Type B pancreatic cell (in vitro differentiated cells): ENCODE measurements at places on chromosomes 6 and 20.

- H3K27me3 ChIP-seq = peaks cover 43% of the 10 kb centered on the region
- no peaks in the 10 kb centered on the region for H3K36me3 ChIP-seq
- peaks cover 16% of the 10 kb centered on the region for H3K4me1 ChIP-seq
- H3K27ac ChIP-seq = no peak overlapping the region
- no peak for DNase-seq
Observed at GRCh38 chr6:14635195-14635594, 517.6 kb downstream of the CD83 start.

DNA sequence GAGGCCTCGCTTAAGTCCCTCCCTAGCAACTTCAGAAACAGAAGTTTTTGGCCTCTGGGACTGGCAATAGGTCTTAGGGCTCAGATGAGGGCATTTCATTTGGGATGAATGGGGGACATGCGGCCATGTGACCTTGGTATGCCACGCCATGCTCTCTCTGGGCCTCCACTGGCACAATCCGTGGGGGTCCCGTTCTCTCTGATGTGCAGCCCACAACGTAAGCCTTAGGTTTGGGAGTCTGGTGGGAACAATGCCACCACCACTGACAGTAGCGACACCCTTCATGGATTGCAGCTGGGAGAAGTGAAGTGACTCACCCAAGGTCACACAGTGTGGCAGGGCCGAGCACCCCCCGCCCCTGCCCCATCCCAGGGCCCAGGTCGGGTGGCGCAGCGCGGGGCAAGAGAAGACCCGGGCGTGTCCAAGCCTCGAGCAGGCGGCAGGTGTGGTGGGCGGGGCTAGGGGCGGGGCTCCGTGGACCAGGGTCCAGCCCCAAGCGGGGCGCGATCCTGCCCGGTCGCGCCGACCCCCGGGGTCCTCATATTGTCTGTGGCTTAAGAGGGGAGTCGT is 864 bp upstream of the CEBPB start:
- peaks cover 12% of the 10 kb centered on the region for H3K4me1 ChIP-seq
- peaks cover 6% of the 10 kb centered on the region for H3K27me3 ChIP-seq
- peak overlapping the region; percentile 66 for H3K4me3 ChIP-seq
- H3K27ac ChIP-seq = peak overlapping the region; percentile 79

DNA sequence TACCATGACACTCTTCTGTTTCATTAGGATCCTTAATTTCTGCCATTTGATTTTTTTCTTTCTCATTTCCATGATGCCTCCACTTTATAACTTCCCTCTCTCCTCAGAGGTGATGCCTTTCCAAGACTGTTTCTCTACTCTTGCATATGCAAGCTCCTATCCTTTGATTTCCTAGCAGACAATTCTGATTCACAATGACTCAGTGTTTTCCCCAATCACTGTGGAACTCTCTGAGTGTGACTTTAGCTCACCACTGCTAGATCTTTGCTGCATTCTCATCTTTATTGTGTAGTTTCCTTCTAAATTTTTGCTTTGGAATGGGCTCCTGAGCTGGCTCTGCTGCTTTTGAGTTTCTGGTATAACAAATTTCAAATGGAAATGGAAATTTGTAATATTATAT is 184.9 kb downstream of the TINAG start:
- no peaks in the 10 kb centered on the region for H3K4me1 ChIP-seq
- no peak overlapping the region for H3K27ac ChIP-seq
- no peaks in the 10 kb centered on the region for H3K27me3 ChIP-seq
- no peak overlapping the region for H3K4me3 ChIP-seq

GRCh38 chr6:112251171-112251875 is 3.0 kb downstream of the LAMA4 start:
- peaks cover 41% of the 10 kb centered on the region for H3K27me3 ChIP-seq
- peaks cover 14% of the 10 kb centered on the region for H3K36me3 ChIP-seq
- no peak overlapping the region for H3K27ac ChIP-seq

- no peak overlapping the region for H3K4me3 ChIP-seq
- H3K27me3 ChIP-seq = peaks cover 5% of the 10 kb centered on the region
- no peak for DNase-seq
- no peaks in the 10 kb centered on the region for H3K36me3 ChIP-seq
Observed at GRCh38 chr6:88494401-88495140, 328.4 kb upstream of the CNR1 start.

DNA sequence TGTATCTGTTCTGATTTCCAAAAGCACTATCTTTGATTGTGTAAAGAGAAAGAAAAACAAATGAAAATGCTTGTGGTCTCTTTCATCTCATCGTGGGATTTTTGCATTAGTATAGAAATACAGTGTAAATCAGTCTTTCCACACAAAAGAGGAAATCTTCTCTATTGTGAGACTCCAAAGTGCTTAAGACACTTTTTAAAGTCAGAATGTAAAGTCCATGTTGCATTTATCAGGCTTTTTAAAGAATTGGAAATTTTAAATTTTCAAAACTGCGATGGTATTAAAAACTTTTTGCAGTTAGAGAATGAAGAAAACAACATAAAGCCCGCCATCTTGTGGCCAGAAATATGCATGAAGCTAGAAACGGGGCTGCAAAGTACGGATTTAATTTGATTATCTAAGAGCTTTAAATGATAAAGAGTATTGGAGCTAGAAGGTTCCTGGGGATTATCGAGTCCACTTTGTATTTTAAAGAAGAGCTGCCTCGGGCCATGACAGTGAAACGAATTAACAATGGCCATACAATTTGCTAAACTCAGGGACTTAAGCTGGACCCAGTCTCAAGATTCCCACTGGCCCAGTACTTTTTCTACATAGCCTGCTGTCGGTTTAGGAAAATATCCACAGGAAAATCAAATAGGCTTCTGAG is 339.6 kb downstream of the ARHGAP18 start:
- no peak for DNase-seq
- H3K4me3 ChIP-seq = no peak overlapping the region
- H3K27ac ChIP-seq = no peak overlapping the region
- peaks cover 7% of the 10 kb centered on the region for H3K27me3 ChIP-seq

DNA sequence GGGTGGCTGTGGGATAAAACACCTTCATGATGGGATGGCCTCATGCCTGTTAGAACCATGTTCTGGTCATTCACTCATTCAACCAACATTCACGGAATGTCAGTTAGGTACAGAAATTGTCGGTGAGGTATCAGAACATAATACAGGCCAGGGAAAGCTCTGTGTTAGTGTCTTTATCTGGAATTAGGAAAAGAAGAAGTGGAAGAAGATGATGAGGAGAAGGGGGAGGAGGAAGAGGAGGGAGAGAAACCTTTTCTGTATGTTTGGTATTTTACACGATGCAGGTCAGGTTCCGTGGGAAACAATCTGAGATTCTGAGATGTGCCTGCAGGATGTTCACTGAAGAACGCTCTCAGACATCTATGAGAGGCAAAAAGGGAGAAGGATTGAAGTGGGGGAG is 5.6 kb downstream of the ADTRP start:
- H3K4me1 ChIP-seq = peaks cover 30% of the 10 kb centered on the region
- DNase-seq = no peak
- H3K36me3 ChIP-seq = no peaks in the 10 kb centered on the region
- peaks cover 3% of the 10 kb centered on the region for H3K27me3 ChIP-seq
- no peak overlapping the region for H3K27ac ChIP-seq
- H3K4me3 ChIP-seq = no peak overlapping the region

DNA sequence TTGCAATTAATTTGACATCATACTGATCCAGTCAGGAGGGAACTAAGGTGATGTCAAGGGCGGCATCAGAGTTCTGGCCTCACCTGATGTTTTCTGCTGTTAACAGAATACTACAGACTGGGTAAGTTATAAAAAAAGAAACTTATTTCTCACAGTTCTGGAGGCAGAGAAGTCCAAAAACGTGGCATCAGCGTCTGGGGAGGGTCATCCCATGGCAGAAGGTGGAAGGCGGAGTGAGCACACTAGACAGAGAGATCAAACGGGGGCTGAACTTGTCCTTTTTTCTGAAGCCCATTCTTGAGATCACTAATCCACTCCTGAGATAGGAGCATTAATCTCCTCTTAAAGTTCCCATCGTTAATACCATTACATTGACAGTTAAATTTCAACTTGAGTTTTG is 3.3 kb upstream of the MTCH1 start:
- DNase-seq = no peak
- H3K4me3 ChIP-seq = no peak overlapping the region
- H3K27me3 ChIP-seq = peaks cover 7% of the 10 kb centered on the region
- H3K27ac ChIP-seq = no peak overlapping the region

DNA sequence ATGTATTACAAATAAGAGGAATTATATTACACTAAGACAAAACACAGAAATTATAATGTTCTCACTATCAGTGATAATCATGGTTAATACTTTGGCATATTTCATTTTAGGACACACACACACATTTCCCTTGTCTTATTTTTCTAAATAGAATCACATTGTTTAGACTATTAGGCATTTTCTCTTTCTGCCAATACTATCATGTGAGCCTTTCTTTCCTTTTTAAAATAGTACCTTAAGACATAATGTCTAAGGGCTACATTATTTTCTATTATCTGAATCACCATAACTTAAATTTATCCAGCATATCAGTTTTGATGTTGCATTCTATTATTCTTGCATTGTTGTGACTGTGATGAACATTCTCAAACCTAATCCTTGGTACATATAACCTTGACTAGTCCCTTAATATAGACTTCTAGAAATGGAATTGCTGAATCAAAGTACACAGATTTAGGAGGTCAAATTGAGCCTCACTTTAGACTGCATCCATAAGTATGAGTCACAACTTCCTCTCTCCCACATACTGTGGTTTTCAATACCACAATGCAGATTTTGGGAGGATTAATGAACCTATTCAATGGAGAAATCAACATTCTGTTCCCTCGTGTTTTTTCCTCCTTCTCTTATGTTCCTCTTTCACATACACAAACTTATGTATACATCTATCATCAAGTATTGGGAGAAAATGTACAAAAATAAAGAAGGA is 212.6 kb downstream of the MOXD1 start:
- no peaks in the 10 kb centered on the region for H3K27me3 ChIP-seq
- H3K4me1 ChIP-seq = no peaks in the 10 kb centered on the region
- H3K4me3 ChIP-seq = no peak overlapping the region

DNA sequence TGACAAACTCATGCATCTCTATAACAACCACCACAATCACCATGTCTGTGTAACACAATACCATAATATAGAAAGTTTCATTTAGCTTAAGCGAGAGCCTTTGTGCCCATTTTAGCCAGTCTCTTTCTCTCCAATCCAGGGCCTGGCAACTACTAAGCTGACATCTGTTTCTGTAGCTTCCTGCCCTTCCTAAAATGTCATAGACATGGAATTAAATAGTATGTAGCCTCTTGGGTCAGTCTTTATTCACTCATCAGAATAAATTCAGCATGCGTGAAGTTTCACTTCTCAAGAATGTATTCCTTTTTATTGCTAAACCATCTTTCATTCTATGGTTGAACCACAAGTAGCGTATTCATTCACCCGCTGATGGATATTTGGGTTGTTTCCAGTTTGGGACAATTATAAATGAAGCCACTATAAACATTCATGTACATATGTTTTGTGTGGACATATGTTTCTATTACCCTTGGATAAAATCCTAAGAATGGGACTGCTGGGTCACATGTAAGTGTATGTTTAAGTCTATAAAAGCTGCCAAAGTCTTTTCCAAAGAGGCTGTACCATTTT is 1.7 kb upstream of the TREM2 start:
- no peak overlapping the region for H3K27ac ChIP-seq
- H3K4me1 ChIP-seq = no peaks in the 10 kb centered on the region
- peaks cover 30% of the 10 kb centered on the region for H3K27me3 ChIP-seq
- H3K4me3 ChIP-seq = no peak overlapping the region
- no peak for DNase-seq

- H3K27me3 ChIP-seq = peaks cover 2% of the 10 kb centered on the region
- H3K27ac ChIP-seq = no peak overlapping the region
- H3K36me3 ChIP-seq = no peaks in the 10 kb centered on the region
- peaks cover 16% of the 10 kb centered on the region for H3K4me1 ChIP-seq
- no peak overlapping the region for H3K4me3 ChIP-seq
- DNase-seq = no peak
Observed at GRCh38 chr20:40309731-40310130, 379.3 kb downstream of the MAFB start.

DNA sequence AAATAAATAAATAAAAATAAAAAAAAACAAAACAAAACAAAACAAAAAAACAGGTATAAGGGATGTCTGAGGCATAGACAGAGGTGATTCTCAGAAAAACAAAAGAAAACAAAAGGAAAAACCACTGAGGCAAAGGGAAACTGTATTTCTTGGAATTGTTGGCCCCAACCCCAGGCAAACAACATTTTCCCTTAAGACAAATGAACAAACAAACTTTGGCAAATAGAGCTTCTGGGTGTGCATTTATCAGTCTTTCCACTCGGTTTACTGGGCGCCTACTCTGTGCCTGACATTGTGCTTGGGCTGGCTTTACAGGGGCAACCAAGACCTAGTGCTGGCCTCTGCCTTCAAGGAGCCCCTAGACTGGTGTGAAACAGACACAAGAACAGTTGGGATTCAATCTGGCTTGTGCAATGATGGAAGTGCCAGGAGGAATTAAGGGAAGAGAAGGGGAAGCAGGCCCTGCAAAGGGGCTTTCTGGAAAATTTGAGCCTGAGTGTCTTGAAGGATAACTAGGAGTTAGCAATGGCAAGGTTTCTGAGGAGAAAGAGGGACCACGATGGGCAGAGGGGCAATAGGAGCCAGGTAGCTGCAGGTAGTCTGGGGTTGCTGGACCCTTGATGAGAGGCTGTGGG is 33.8 kb upstream of the IER3 start:
- no peaks in the 10 kb centered on the region for H3K27me3 ChIP-seq
- peaks cover 53% of the 10 kb centered on the region for H3K4me1 ChIP-seq
- peak overlapping the region; percentile 24 for H3K27ac ChIP-seq

DNA sequence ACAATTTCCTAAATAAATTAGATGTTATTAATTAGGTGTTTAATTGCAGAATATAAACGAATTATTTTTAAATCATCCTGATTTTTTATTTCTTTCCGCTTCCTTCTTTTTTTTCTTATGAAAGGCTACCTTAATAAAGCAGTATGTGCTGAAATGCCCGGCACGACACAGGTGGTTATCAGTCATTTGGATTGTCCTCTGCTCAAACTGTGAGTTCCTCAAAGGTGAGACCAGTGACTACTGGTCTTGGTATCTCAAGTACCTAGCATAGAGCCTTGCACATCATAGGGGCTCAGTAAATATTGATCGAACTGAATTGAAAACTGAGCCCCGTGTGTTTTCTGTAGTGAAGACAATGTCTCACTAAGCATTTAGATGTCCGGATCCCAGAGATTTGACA is 9.6 kb upstream of the EZR start:
- no peak for DNase-seq
- no peak overlapping the region for H3K4me3 ChIP-seq
- H3K4me1 ChIP-seq = peaks cover 14% of the 10 kb centered on the region
- no peaks in the 10 kb centered on the region for H3K27me3 ChIP-seq
- H3K27ac ChIP-seq = no peak overlapping the region
- H3K36me3 ChIP-seq = no peaks in the 10 kb centered on the region

DNA sequence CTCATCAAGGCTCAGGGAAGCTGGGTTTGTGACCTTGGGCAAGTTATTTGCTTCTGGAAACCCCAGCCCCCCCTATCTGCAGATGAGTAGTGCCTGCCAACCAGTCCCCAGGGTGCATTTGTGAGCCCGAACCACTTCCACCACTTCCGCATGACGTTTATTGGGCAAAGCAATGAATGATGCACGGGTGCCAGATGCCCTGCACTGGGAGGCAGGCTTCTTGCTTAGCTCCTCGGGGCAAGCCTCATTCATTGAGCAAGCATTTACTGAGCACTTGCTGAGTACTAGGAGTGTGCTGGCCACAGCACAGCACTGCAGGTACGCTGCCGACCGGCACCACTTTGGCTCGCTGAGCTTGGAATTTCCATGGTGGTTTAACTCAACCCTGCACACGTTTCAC is 60.2 kb downstream of the GNAS-AS1 start:
- H3K27me3 ChIP-seq = peaks cover 21% of the 10 kb centered on the region
- no peak overlapping the region for H3K27ac ChIP-seq
- DNase-seq = no peak
- no peak overlapping the region for H3K4me3 ChIP-seq

- H3K4me3 ChIP-seq = no peak overlapping the region
- no peak overlapping the region for H3K27ac ChIP-seq
- peaks cover 9% of the 10 kb centered on the region for H3K36me3 ChIP-seq
- H3K27me3 ChIP-seq = no peaks in the 10 kb centered on the region
- no peak for DNase-seq
Observed at GRCh38 chr6:25601800-25602673, 50.0 kb upstream of the SCGN start.
